ENCODE measurements at places on chromosomes 11 and 22.
A peak's percentile ranks its signal among the peaks of the same experiment; 100 is the strongest.

DNA sequence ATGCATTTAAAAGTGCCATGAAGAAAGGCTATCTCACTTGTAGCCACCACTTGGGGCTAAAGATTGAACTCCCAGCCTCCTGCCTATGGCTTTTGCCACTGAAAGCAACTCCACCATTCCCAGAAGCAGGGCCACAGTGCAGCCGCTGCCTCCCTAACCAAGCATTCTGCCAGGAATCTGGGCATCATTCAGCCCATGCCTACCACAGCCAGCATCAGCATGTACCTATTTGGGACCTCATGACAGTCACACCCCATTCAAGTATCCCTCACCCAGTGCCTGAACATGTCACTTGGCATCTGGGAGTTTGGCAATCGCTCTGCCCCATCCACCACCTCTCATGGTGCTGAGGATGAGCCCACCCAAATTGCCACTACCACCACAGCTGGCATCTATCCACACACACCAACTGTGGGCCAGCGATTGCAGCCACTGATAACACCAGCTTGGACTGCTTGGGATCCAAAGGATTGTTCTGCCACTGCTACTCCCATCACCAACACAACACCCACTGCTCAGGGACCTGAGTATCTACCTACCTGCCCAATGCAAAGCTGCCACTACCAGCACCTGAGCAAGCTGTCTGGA is 234.4 kb downstream of the GRM5 start:
- DNase-seq, result no peak

DNA sequence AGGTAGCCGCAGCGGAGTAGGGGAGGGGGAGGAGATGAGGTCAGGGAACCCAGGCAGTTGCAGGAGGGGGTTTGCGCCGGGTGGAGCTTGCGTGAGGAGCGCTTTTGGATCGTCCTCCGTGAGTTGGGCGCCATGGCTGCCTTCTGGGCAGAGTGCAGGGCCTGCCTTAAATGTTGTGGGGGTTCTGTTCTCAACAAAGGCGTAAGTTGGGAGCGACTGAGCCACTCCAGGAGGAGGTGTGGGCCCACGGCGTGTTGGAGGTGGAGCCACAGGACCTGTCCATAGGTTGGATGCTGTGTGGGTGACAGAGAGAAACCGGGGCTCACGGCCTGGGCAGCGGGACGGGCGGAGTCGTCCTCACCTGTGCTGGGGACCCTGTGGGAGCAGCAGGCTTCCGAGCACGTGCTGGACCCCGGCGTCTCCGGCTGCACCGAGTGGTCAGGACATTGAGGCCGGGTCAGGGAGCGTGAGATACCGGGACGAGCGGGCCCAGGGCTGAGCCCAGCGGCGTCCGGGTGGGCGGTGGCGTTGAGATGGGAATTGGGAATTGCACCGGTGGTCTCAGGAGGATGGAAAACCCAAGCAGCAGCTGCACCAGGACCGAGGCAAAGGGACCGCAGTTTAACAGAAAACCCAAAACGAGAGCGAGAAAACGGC is 977 bp upstream of the PGGHG start:
- peak; percentile 60 for DNase-seq

- no peak for DNase-seq
Measured at GRCh38 chr11:123180166-123180565, 14.9 kb downstream of the CLMP start.

GRCh38 chr11:91698845-91699244 is 525.8 kb upstream of the FAT3 start:
- DNase-seq, result no peak

DNA sequence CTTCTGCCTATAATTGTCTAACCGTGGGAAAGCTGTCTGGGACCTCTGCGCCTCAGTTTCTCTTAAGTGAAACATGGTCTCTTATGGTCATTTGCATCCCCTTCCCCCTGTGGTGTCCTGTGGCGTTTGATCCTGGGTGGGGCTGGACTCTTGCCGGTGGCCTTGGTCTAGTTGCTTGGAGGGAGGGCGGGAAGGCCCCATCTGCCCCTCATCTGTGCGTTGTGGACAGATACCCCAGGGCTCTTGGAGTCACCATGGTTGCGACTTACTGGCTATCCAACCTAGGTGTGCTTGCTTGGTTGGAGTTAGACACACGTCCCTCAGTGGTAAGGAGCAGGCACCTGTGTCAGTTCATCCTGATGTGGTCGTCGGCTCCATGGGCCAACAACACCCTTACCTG is 15.2 kb downstream of the SHANK3 start:
- DNase-seq, result no peak

DNA sequence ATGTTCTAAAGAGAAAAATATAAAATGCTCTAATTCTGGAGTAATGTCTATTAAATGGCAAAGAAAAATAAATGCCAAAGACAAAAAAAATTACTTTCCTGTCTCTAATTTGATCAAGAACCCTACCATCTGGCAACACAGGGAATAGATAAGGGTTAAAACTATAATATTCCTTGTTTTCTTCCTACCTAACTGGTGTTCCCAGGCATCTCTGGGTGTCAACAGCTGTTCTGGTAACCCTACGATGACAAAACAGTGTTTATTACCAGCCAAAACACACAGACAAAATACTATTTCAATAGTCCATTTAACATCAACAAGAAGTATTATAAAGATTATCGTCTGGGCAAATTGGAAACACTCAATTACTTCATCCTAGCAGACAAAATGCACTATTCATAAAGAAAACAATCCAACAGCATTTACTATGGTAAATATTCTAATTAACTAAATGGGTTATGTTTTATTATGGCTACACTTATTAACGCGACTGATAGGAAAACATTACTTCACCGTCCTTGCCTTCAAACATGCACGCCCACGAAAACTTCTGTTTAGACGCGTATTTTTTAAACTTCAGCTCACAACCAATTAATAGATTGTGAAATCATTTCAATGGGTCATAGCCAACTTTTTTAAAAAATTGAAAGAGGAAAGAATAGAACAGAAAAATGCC is 50.6 kb downstream of the LGR4 start:
- no peak for DNase-seq

GRCh38 chr11:11937433-11937832 is 71.0 kb downstream of the DKK3 start:
- DNase-seq, result no peak

DNA sequence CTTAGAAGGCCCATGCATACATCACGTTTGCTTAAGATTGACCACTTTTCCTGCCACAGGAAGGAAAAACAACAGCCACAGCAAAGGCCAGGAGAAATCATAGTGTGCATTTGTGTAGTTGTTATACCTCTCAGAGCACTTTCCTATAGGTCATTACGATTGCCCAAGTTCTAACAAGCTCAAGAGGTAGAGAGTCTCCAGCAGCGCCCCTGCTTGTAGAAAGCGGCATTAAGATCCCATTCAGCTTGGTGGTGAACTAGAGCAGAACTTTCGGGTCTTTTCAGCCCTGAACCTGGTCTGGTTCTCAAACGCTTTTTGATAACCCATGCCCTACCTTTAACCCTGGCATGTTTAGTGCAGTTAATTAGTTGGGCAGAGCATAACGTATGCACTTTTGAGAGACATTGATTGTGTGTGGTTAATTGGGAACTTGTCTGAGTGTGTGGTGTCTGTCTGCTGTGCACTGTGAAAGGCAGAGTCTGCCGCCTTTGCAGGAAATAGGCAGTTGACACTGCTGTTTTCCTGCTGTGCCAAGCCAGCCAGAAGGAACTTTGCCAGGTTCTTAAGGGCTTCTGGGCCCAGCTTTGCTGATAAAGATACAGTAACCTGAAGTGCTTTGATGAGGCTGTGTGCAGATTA is 109.9 kb upstream of the CLMP start:
- DNase-seq, result no peak

GRCh38 chr11:58057481-58057880 is 26.7 kb downstream of the OR6Q1 start:
- DNase-seq, result no peak

Data from activated naive CD4-positive, alpha-beta T cell treated with anti-CD3 and anti-CD28 coated beads, Interleukin-2, amount 50 U/mL, for 16 hours (primary cell).